ENCODE measurements at places on chromosomes 3 and 15.

DNA sequence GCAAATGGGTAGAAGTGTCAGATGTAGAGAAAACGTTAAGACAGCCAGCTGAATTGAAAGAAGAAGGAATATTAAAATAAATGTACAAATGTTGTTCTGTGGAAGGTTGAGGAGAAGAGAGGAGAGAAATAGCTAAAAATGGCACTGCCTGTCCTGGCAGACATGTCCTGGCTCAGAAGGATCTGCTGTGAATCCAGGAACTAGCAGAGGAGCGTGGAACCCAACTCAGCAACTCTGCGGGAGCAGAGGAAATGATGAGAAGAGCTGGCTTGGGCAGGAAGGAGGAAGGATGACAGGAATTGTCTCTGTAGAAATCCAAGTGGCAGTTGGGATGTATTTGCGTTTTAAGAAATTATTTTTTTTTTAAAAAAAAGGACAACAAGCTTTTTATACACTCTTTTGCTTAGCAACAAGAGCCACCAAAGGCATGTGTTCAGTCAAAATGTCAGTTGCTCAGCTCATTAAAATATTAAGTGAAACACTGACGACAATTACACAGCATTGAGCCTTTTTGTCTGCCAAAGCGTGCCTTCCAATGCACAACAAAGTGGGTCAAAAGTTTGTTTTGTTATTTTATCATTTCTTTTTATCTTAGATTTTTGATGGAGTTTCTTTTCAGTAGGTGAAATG is 16.1 kb downstream of the NANOGP8 start:
- DNase-seq, result no peak

- DNase-seq, result no peak
Observed at GRCh38 chr3:172847292-172847691, 96.8 kb downstream of the ECT2 start.

GRCh38 chr3:38268087-38268486 is 2.5 kb downstream of the SLC22A13 start:
- no peak for DNase-seq

GRCh38 chr15:88938802-88939485 is 25.8 kb upstream of the MFGE8 start:
- DNase-seq, result peak; percentile 24

DNA sequence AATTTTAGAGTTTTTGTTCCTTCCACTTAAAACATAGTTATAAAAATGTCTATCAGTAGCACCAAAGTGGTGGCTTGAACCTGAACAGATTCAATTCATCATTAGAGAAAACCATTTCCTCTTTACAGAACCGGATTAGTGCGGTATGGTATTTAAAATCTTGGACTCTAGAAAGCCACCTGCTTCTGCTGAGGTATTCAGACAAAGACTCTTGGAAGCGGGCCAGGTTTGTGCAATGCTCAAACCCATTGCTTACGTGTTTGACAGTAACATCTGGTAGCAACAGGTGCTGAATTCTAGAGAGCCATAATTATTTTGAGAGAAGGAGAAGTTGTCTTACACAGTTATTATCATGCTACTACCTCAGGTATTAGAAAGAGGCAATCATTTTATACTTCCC is 290.5 kb downstream of the NAALADL2 start:
- DNase-seq, result no peak

DNA sequence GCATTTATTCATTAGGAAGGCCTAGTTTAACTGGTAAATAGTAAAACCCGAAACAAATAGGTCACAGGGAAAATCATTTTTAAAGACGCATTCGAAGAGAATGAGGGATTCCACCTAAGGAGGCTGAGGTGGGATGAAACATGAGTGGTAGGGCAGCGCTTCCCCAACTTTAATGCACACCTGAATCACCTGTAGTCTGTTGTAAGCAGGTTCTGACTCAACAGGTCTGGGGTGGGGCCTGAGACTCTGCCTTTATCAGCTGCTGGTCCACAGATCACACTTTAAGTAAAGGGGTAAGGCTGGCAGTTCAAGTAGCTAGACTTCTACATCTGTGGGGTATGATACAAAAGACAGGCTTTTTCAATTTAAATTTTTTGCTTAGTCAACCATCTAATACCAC is 223.5 kb upstream of the UBE2E2 start:
- DNase-seq, result no peak

DNA sequence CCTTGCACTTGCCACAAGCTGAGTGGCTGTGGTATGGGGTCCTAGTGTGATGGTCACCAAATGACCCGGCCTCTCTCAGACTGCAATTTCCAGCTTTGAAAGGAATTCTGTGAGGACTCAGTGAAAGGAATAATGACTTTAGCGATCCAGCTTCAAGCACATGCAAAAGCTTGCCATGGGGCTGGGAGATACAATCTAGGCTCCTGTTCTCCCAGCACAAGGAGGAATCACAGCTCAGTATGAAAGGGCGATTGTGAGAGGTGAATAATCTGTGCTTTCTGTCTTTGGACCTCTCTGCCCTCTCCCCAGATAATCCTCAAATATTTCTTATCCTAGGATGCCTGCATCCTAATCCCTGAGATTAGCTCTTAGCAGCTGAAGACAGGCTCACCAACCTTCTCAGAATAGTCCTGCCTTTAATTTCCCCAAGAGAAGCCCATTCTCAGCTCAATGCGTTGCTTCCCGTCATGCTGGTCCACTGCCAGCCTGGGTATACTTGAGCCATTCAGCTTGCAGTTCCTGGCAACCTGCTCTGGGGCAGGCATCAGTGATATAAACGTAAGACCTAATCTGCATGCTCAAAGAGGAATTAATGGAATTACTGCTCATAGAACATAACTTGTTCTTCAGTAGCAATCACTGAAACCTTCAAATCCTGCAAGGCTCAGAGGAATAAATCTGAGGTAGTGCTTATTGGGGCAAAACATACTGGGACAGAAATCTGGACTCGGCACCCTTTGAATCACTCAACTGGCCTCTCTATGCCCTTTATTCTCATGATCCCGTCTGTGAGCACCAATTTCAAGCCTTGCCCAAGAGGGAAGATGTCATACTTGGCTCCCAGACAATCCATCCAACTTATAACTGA is 15.1 kb downstream of the TLNRD1 start:
- DNase-seq, result peak; percentile 58

- DNase-seq, result peak; percentile 48
Observed at GRCh38 chr3:37861620-37862041, at the start of gene CTDSPL. Gene CTDSPL, plus strand, starts transcription at chr3:37861880. Its CDS starts 320 bp downstream, at chr3:37862200.

DNA sequence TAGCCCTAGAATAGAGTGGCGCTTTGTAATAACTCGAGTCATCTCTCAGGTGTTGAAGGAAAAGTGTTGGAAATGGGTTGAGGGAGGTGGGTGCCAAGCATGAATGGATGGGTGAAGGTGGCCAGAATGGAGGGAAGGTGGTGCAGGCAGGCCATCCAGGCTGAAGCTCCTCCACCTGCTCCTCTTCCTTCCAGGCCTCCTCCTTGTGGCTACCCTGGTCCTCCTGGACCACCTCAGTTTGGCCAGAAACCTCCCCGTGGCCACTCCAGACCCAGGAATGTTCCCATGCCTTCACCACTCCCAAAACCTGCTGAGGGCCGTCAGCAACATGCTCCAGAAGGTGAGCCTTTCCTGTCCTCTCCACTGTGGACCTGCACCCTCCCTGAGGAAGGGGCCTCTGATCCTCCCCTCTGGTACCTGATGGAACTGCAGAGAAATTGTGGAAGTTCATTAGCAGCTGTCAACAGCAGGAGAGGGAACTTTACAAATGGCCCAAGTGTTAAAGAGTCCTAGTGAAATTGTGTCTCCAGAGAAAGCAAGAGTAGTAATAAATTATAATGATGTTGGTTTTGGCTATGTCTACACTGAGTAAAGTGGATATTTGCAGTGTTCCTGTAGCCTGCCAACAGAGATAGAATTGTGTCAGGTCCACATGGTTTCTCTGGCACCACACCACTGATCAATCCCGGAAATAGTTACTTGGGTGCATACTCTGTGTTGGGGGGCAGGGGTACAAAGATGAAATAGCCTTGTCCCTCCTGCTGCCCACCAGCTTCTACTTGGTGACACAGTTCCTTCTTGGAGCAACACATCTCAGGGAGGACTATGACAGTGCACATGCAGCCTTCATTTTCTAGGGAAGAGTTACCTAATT is 1.6 kb downstream of the IL12A start:
- no peak for DNase-seq

GRCh38 chr3:149808209-149808829 is 4.7 kb upstream of the RNF13 start:
- peak; percentile 86 for DNase-seq

DNA sequence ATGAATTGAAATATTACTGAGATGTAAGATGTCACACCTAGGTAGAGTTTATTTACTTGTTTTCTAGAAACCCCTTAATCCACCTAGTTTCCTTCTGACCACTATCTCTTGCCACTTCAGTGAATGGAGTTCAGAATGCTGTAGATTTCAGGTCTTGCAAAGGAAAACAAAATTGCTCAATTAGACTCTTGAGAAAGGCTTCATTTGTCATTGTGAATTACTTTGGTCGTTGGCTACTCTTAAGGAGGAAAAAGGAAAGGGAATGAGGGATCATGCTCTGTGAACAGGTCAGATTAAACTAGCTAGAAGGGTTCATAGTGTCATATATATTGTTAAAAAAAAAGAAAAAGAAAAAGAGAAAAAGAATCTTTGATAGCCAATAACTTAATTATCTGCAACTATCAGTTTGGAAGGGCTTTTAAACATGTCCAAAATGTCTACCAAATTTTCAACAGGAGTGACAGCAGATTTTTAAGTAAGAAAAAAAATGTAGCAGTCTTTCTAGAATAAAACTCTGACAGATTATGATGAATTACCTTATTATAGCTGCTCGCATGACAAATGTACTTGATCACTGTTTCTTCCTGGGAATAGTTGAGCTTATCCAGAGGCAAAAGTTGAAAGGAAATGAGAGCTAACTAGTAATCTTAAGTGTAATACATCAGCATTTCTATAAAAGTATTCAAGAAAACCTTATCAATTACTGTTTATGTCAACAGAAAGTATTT is 543.5 kb downstream of the CADM2 start:
- no peak for DNase-seq

- peak; percentile 83 for DNase-seq
Observed at GRCh38 chr15:58401991-58402649, 29.7 kb upstream of the LIPC start.

GRCh38 chr15:23983500-23984259 is 296.6 kb upstream of the NDN start:
- DNase-seq, result no peak

DNA sequence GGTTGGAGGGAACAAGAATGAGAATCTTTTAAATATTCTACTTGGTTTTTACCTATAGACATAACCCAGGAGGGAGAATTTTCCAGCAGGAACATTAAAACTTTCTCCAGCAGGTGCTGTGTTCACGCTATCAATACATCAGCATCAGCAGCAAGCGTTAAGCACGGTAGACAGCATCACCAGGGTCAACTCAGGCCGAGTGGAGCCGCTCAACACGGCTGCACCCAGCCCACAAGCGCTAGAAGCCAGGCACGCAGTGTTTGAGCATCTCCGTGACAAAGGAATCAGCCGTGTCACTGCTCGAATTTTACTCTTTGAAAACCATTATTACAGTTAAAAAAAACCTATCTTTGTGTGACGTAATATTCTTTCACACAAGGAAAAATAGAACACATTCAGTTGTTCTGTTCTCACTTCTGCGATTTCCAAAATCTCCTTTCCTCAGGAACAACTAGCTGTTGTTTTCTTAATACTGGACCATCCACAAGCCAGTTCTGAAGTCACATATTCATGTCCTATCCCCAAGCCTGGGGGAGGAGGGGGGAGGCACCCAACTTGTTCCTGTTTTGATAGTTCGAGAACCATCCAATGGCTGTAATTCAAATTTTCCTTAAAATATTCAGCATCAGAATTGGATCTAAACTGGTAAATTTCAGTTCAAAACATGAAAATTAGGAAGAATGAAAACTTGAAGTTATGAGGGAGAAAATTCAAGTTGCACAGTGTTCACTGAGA is 77.9 kb downstream of the ADAMTS17 start:
- DNase-seq, result no peak

DNA sequence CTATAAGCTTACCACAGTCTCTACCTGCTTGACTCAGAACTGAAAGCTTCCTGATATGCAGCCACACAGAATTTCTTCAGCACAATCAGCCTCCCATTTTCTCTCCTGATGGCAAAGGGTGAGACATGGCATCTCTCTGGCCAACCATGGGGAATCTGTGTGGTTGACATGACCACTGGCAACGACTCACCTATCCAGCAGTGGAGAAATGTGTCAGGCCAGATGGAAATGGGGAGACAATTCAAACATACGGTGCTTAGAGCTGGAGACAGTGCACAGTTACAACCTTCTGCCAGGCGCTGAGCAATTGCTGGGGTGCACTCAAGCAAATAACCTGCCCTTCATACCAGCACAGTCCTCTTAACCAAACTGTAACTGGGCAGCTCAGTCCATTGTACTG is 3.6 kb downstream of the ZNF385D start:
- DNase-seq, result peak; percentile 28

DNA sequence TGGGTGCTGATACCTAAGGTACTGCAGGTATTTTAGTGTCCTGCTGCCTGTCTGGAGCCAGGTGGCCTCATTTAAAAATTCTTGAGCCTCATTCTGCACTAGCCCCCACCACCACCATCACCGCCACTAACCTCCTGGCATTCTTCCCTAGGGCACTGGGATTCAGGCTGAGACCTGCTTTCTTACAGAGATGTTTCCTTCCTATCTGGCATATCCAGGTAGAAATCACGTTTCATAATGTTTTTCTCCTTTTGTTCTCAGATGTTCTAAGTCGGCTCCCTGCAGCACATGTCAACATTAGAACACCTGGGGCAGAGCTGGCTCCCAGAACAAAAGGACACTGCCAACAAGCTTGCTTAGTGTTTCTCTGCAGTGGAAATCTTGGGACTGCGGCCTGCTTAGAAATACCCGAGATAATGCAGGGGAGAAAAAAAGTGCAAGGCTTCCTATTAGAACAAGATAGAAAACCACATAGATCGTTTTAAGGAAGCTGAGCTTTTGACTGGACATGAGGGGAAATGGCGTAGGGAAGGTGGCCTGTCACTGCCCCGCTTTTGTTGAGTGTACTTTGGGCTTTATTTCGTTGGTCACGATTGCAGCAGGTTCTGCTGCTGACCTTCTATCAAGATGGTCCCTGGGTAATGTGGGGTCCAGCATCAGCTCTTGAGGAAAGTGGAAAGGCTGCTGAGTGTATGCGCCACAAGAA is 59.6 kb upstream of the PPARG start:
- no peak for DNase-seq

DNA sequence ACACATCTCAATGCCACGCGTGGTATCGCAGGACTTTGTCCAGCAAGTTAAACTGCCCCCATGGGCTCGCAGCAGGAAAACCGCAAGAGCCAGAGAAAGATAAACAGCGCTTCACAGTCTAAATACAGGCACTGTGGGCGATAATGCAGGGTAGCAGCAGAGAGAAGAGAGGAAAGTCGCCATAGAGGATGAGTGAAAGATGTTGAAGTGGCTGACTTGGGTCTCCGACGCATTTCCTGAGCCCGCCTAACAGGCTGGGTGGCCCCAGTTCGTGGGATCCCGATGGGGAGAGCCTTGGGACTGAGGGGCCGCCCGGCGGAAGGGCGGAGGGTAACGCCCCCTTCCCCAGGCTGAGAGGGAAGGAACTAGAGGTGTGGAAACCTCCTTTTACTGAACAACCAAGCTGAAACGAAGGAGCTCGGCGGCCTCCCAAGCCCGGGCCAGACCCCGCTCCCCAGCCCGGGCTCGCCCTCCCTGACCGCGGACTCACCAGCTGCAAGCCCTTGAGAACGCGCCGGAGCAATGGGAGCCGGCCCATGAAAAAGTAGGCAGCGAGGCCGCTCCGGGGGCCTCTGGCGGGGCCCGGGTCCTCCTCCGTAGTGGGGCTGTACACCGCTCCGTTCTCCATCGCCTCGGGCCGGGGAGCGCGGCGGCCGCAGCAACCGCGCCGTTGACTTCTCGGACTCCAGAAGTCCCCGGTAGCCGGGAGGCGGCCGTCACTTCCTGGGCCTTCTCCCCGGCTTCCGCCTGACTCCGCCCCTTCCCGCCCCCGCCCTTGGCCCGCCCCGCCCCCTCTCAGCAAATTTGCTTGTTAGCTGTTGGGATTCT is at the start of gene CMTM6:
TSS of gene CMTM6 (minus strand) at position 735 of the 828 bp plus-strand sequence. CDS start at position 628, 107 bp downstream.
- DNase-seq, result peak; percentile 75
